ENCODE measurements at places on chromosomes 1 and 21.

GRCh38 chr1:176188604-176189003 is 18.5 kb downstream of the COP1 start:
- DNase-seq, result no peak

- DNase-seq, result no peak
Observed at GRCh38 chr1:55803429-55803828, 588.3 kb upstream of the USP24 start.

DNA sequence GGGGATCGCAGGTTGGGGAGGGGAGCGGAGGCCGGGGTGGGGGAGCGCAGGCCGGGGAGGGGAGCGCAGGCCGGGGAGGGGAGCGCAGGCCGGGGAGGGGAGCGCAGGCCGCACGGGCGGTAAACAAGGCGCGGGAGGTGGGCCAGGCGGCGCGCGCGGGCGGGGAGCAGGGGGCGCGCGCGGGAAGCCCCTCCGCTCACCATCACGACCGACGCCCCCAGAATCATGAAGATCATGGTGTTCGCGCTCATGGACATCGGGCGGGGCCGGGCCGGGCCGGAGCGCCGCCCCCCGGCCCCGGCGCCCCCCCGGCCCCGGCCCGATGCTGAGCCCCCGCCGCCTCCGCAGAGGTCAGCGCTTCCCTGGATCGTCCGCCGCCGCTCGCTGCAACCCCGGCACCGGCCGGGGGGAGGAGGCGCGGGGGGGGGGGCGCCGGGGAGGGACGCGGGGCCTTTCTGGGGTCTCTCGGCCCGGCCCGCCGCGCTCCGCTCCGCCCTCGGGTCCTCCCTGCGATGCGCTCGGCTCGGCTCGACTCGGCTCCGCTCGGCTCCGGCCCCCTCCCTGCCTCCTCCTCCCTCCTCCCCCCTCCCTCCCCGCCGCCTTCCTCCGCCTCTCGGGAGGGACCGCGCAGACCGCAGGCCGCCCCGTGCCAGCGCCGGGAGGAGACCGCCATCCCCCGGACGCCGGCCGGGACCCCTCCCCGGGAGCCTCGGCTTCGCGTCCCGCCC is at the start of gene TMEM240:
TSS of gene TMEM240 (minus strand) at position 535 of the 728 bp plus-strand sequence. CDS start at position 257, 278 bp downstream.
- DNase-seq, result peak; percentile 55

DNA sequence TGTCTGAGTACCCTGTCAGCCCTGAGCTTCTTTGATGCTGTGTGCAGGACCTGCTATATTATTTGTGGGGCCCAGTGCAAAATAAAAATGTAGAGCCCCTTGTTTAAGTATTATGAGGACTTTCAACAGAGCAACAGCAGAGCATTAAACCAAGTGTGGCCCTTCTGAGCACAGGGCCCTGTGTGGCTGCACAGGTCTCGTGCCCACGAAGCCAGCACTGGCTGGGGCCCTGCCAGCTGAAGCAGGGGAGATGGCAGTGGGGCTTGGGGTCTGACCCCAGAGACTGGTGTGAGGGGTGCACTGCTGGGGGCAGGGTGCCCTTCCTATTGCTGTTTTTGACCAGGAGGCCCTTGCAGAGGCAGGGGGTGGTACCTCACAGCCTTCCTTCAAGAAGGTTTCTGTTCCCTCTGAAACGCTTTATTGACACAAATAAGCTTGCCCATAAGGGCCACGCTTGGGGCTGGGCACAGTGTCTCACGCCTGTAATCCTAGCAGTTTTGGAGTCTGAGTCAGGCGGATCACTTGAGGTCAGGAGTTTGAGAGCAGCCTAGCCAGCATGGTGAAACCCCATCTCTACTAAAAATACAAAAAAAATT is 2.2 kb upstream of the SEMA4A start:
- DNase-seq, result no peak

GRCh38 chr1:152110365-152110859 is 4.8 kb downstream of the TCHH start:
- DNase-seq, result peak; percentile 46

Measured in astrocyte (in vitro differentiated cells and primary cell).